ENCODE measurements at places on chromosomes 7 and 10. TPM values are rescaled to one million over a fixed set of nuclear protein-coding genes. Genes with fewer than 3 reads are reported as not detected.

DNA sequence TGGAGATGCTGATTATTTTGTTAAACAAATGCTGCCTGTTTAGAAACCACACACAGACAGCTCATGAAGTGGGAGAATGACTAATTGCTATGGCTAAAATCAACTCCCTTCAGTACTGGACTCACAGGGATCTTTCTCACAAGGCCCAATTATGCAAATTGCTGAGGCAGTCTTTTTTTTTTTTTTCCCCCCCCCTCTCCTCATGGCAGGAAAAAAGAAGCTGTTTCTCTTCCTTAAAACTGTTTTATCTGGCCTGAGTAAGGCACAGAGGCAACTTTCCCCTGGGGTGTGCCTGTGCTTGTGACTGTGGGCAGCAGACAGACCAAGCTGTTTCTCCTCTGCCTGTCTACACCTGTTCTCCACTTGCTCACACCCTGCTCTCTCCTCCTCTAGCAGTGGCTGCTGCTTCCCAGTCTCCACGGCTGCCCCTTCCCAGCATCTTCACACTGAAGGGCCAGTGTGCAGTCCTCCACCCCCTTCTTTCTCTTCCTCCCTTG lies 65.4 kb upstream of the STEAP1B start:
- DNase-seq = no peak

GRCh38 chr10:118505363-118505762 lies 90.1 kb downstream of the PRLHR start:
- DNase-seq = no peak

DNA sequence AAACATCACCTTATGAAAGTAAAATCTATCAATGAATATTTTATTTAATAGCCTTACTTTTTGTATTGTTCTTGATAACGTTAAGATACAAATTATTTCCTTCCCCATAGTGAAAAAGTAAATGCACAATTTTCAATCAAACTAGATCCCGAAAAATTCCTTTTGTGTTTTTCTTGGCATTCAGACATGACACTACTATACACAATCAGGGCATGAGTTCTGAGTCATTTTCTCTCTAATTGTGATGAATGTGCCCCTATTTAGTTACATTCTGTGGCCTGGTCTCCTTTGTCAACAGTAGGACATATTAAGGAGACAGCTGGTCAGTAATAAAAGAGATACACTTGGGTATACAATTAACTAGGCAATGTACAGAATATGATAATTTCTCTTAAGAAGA lies 19.8 kb downstream of the COL1A2 start:
- DNase-seq = no peak

- DNase-seq = no peak
Observed at GRCh38 chr7:134084488-134085144, 42.5 kb upstream of the LRGUK start.

DNA sequence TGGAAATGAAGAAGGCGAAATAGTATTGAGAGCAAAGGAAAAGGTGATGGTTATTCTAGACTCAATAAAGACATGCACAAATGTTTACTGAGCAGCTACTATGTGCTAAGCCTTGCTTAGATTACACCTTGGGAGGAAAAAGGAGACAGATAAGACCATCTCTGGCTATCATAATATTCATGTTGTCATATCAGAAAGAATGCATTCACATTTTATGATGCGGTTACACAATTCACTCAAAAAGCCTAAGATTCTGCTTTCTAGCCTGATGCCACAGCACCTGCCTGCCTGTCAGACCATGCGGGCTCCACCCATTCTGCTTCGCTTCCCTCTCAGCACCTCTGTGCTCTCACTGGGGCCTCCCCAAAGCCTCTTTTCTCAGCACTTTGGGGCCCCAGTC lies 100.9 kb downstream of the JCAD start:
- no peak for DNase-seq

DNA sequence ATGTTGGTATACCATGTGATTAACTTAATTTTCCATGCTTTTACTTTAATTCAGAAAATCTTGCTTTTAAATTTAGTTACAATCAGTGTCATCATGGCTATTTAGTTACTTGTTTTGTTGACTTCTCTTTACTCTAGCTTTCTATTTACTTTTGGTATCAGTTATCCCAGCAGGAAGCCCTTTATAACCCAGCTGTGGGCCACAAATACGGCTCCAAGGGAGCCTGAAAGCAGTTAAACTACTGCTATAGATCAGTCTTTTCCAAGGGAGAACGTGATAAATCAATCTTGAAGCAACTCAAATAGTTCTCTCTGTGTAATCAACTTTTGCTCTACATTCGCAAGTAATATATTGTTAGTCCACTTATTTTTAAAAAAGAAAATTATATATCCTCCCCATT lies 287.4 kb downstream of the CACNA2D1 start:
- DNase-seq = no peak

The ELOVL3 gene
- polyA plus RNA-seq = 0.46 TPM

The HOXA5 gene
- 86.2 TPM for polyA plus RNA-seq

DNA sequence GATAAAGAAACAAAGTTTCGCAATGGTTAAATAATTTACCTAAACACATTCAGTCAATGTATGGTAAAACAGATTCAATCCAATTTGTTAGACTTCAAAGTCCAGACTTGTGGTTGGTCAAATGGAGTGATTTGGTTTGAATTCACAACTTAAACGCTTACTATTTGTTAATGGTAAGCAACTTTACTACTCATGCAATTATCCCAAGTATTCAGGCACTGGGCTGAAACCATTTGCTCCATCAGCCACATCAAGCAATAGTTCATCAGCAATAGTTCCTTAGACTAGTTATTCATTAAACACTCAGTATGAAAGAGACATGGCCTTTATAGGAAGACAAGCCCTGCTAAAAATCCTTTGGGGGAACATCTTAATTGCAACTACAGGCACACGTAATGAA lies 253.0 kb downstream of the AGMO start:
- no peak for DNase-seq

DNA sequence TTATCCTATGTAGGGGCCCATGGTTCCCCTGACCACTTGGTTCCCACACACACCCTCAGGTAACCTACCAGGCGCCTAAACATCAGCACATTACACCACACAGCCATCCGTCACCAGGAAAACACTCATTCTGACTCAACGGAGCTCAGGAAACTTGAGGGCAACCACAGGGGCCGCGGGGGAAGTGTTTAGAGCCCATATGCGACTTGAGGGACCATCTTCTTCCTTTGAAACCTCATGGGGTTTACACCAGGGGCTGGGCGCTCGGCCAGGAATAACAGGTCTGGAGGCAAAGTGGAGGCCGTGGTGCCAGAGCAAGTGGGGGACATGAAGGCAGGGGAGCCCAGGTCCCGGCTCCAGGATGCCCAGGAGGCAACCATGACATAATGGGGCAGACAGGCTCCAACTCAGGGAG lies 1.5 kb downstream of the STX1A start:
- DNase-seq = no peak

DNA sequence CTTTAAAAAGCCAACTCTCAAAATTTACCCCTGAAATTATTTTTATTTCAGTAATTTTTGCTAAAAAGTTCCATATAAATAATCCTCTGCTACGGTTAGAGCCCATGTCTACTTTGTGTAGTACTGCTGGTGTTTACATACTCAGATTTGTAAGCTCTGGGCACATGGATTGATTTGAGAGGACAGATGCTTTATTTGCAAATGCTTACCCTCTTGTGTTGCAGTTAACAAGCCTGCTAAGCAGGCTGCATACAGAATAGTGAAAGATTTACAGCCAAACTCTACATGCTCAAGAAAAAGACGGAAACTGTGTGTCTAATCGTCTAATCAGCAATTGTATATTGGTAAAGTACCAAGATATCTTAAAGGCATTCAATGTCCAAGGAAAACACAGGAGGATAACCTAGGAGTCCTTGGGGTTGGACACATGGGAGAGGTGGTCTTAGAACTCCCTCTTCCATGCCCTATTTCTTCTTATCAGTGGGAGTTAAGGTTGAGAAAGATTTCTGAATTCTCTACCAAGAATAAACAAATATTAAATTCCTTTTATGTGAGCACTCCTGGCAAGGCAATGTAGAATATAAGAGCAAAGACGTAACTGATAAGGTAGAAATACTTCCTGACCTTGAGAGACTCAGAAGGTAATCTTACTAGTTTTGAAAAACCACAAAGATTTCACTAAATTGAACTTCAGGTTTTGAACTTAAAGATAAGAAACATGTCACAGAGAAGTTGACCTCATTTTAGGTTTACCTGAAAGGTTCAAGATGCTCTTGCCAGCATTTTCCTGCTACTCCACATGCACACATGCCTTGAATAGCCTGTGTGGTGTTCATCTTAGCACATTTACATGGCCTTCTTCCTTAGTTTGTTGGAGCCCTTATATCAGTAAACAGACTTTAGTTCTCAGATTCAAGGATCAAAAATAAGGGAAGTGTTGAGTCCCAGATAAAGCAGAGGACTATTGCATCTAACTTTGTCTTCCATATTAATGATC lies 1216.5 kb downstream of the SORCS3 start:
- peak; percentile 13 for DNase-seq

The KCNMA1 gene
- polyA plus RNA-seq = 3.8 TPM

GRCh38 chr10:77030974-77031373 lies 606.6 kb downstream of the KCNMA1 start:
- DNase-seq = no peak

DNA sequence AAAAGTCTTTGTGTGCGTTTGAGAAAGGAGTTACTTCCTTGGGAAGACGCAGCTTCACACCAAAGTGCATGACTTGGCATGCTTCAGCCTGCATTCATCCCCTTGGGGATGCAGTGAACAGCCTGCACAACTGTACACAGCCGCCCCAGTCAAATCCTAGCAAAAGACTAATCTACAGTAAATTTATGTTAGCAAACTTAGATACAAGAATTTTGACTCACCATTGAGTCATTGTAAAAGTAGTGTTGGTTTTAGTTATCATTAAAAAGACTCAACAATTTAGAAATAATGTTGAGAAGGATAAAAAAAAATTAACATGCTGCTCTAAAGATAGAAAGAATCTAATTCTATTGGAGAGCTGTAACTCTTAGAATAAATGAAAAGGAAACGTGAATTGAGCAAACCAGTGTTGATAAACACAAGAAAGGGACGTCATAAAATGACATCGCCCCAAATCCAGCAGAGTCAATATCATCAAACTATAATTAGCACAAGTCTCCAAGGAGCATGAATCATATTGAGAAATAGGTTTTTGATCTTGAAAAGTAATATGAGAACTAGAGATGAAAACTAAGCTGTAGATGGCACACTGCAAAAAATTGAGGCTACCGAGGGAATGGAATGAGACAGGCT lies 11.9 kb upstream of the OPTN start:
- no peak for DNase-seq

DNA sequence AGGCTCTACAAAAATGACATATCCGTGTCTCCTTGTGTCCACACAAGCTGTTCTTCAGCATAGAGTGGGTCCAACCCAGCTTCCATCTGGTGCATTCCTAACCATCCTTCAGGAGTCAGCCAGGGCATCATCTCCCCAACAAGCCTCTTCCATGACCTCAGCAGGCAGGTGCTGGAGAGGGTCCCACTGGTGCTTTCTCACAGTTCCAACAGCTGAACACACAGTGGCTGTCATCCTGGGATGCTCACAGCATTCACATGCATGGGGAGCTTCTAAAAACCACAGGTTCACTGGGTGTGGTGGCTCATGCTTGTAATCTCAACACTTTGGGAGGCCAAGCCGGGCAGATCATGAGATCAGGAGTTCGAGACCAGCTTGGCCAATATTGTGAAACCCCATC lies 6.4 kb upstream of the CYP3A4 start:
- DNase-seq = no peak

The SPDYE2 gene
- polyA plus RNA-seq = 14.3 TPM

GRCh38 chr10:32419615-32420014 lies 26.3 kb upstream of the CCDC7 start:
- no peak for DNase-seq

GRCh38 chr10:16777473-16778370 lies 39.5 kb downstream of the RSU1 start:
- peak; percentile 27 for DNase-seq

- no peak for DNase-seq
Observed at GRCh38 chr10:48469516-48470020, 135.3 kb downstream of the ARHGAP22 start.

The CAMK1D gene
- polyA plus RNA-seq = 3.6 TPM

DNA sequence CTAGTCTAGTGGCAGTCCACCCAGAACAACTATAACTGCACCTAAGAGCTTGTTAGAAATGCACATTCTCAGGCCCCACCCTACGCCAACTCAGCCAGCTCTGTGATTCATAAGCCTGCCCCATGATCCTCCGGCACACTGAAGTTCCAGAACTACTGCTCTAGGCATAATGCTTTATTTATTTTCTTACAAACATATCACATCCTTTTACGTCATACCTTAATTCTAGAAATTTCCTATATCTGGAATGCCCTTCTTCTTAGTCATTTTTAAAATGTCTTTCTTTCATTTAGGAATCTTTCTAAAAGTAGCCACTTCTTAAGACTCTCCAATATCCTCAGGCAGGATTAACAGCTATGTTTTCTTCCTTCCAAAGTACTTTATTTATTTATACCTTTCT lies 480.1 kb downstream of the INHBA start:
- no peak for DNase-seq

- DNase-seq = no peak
Observed at GRCh38 chr7:95910341-95910740, 138.0 kb downstream of the DYNC1I1 start.

DNA sequence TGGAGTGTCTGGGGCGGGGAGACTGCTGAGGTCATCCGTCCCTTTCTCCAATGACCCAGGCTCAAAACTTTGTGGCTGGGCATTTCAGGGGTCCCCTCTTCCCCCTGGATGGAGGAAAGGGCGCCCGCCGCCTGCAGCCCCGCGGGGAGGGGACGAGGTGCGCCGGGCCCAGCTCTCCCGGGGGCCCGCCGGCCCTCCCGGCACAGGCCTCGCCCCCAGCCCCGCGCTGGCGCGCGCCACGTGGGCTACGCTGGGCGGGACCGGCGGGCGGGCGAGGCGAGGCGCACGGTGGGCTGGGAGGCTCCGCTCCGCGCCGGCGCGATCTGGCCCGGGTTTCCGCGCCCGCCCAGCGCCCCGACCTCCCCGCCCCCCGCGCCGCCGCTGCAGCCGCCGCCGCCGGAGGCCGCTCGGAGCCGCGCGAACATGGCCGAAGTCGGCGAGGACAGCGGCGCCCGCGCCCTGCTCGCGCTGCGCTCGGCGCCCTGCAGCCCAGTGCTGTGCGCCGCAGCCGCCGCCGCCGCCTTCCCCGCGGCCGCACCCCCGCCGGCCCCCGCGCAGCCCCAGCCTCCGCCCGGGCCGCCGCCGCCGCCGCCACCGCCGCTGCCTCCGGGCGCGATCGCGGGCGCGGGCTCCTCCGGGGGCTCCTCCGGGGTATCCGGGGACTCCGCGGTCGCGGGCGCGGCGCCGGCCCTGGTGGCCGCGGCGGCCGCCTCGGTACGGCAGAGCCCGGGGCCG lies at the start of gene FOXK1:
TSS of gene FOXK1 (plus strand) at position 410 of the 735 bp plus-strand sequence. CDS start at position 424, 14 bp downstream.
- peak; percentile 73 for DNase-seq
